ENCODE measurements at places on chromosomes 5 and 9.

GRCh38 chr5:115977988-115978387, 15.7 kb downstream of the LVRN start:
- peak; percentile 78 for DNase-seq

GRCh38 chr5:134541736-134542376, 16.4 kb downstream of the JADE2 start:
- no peak for DNase-seq

- no peak for DNase-seq
Measured at GRCh38 chr5:132394667-132395259, 25.3 kb downstream of the SLC22A5 start.

GRCh38 chr5:149666212-149666852, 63.8 kb upstream of the PPARGC1B start:
- no peak for DNase-seq

- no peak for DNase-seq
Measured at GRCh38 chr5:643811-644271, 31.7 kb downstream of the CEP72 start.

- DNase-seq: no peak
Measured at GRCh38 chr9:78213712-78214111, 22.2 kb upstream of the CEP78 start.

- DNase-seq: no peak
Measured at GRCh38 chr5:10401498-10401897, 40.2 kb upstream of the ROPN1L start.

GRCh38 chr5:103849934-103850333, 287.3 kb upstream of the NUDT12 start:
- peak; percentile 84 for DNase-seq

- DNase-seq: no peak
Measured at GRCh38 chr5:149217096-149217802, 54.4 kb upstream of the AFAP1L1 start.

- no peak for DNase-seq
Measured at GRCh38 chr9:126421567-126422428, 95.2 kb downstream of the MVB12B start.

DNA sequence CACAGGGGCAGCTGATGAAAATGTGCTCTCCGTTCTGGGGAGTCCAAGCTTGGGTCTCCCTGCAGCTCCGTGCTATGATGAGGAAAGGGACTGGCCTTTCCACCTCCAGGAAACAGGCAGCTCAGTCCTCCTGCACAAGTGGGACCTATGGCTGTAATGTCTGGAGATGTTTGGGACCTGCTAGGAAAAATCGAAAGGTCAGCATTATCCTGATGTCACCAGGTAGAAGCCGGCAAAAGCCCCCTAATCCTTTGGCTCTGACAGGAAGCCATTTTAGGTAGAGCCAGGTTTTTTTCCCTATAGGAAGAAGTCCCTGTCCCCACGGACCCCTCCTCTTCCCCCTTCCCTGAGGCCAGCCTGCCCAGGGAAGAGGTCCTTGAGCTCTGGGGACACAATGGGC, 240.9 kb downstream of the ZSWIM6 start:
- no peak for DNase-seq

- no peak for DNase-seq
Measured at GRCh38 chr9:106110483-106110882, 416.1 kb downstream of the TMEM38B start.

- DNase-seq: no peak
Measured at GRCh38 chr9:132249123-132249522, 87.3 kb downstream of the NTNG2 start.

DNA sequence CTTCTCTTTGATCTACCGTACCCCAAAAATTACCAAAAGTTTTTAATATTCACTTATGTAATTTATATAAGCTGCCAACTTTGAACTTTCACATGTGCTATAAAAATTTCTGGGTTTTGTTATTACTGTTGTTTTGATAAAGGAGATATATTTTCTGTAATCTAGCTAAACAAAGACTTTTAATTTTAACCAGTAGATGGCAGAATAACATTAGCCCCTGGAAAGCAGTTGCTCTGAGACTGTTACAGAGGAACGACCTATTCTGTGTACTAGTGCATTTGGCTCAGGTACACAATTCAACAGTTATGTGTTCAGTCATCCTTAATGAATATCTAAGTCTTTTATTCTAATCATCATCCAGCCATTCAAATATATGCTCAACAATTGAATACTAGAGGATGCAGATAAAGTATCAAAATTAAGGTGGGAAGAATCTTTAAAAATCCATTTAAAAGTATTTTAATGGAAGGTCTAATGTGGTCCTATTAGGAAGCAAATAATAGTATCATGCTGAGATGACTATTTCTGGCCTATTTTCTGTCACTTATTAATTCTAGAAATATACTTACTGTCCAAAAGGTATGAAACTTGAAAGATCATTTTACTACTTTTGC, 8.6 kb downstream of the KLHL9 start:
- DNase-seq: peak; percentile 16

DNA sequence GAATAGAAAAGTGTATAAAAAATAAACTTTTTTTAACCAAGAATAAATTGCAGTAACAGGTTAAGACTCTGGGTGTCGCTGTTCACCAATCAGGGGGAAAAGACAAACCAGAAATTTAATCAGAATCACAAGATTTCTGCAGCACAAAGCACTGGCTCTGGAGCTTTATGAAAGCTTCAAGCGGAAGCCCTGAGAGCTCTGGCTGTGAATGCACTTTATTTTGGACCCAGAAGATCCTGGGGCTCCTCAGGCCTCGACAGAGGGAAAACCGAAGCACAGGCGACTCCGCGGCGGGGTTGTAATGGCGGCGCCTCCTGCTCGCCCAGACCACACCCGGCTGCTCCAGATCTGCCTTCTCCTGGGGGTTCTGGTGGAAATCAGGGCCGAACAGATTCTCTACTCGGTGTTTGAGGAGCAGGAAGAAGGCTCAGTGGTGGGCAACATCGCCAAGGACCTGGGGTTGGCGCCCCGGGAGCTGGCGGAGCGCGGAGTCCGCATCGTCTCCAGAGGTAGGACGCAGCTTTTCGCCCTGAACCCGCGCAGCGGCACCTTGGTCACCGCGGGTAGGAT, at the start of gene PCDHGA4:
Gene PCDHGA4, plus strand, starts transcription at position 122 of the 570 bp plus-strand sequence. Its CDS starts 87 bp downstream, at position 209.
- no peak for DNase-seq

DNA sequence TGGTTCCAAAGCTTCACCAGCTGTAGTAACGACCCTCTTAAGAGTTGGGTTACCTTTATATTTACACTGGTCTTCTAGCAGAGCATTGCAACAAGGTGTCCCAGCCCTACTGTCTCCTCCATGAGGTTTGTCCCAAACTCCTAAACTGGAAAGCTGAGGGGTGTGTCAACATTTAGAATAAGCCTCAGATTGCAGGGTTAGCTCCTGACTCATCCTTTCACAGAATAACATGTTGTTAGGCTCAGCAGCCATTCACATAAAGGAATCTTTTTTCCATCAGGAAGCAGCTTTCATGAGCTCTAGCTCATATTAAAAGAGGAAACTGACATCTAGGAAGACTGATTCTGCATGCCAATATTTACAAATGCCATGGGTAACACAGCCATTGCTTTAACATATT, 238.7 kb downstream of the EFNA5 start:
- peak; percentile 19 for DNase-seq

DNA sequence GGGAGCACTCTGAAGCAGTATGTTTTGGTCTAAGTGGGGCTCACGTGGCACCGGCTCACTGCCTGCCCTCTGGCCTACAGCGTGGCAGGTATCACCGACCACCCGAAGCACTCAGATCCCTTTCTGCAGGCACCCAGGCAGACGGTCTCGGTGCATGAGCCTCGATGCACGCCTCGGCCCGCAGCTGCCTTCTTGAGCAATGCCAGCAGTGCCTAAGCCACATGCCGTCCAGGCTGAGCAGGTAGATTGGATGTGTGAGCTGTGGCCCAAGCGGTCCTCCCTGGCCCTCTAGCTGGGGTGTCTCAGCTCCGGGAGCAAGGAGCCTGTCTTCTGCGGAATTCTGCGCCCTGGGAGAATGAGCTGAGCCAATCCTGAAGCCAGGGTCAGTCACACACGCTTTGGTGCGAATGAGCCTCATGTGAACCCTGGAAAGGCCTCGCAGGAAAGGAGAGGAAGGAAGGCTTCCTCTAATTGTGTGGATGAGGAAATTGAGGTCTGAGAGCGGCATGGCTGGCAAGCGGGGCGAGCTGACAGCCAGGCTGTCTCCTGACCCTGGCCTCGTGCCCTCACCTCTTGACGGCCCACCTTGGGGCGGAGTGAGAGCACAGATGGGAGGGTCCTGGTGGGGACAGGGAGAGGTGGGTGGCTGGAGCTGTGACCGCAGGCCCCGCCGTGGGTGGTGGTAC, 14.4 kb downstream of the RXRA start:
- no peak for DNase-seq

DNA sequence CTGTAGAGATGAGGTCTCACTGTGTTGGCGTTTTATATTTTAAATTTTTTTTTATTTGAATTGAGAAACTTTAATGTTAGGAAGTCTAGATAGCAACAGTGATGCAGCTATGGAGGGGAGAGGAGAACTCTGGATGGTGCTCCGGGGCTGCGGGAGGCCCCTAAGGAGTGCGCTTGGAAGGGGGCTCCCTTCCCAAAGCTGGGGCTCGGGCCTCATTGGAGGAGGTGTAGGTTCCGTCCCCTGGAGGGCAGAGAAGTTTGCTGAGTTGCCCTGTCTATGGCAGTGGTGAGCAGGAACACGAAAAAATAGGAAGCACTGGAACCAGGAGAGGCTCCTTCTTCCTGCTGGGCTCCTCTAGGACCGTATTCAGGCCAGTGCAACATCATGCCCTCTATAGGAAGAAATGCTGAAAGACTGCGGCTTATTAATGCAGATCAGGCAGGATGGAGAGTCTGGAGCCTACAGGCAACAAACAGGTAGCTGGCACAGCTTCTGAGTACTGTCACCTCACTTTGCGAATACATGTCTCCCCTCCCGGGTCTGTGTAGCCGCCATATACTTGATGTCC, 16.1 kb downstream of the AHRR start:
- no peak for DNase-seq

GRCh38 chr5:111699324-111699723, 57.7 kb downstream of the NREP start:
- DNase-seq: no peak

- DNase-seq: no peak
Measured at GRCh38 chr5:64649512-64649911, 40.8 kb upstream of the SHISAL2B start.

DNA sequence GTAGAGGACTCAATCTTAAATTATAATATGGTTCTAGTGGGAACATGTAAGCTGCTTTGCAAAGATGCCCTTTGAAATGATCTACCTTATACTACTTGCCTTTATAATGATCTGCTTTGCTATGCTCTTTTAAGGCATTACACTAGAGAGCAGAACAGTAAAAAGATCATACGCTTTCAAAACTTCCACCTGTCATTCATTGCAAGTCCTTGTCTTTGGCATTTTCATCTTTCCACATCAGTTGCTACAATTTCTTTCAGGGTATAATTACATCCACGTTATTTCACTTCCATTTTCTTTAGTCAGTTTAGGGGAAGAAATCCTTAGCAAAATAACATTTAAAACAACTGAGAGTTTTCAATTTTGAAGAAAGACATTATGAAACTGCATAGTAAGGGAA, 80.3 kb downstream of the ACTBL2 start:
- DNase-seq: no peak

DNA sequence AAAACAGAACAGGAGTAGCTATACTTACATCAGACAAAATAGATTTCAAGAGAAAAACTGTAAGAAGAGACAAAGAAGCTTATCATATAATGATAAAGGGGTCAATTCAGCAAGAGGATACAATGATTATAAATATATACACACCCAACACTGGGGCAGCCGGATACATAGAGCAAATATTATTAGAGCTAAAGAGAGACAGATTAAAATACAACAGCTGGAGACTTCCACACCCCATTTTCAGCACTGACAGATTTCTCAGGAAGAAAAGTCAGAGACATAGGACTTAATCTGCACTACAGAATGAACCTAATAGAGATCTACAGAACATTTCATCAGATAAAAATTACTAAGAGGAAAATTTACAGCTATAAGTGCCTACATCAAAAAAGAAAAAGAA, 35.7 kb downstream of the OXCT1 start:
- DNase-seq: no peak

DNA sequence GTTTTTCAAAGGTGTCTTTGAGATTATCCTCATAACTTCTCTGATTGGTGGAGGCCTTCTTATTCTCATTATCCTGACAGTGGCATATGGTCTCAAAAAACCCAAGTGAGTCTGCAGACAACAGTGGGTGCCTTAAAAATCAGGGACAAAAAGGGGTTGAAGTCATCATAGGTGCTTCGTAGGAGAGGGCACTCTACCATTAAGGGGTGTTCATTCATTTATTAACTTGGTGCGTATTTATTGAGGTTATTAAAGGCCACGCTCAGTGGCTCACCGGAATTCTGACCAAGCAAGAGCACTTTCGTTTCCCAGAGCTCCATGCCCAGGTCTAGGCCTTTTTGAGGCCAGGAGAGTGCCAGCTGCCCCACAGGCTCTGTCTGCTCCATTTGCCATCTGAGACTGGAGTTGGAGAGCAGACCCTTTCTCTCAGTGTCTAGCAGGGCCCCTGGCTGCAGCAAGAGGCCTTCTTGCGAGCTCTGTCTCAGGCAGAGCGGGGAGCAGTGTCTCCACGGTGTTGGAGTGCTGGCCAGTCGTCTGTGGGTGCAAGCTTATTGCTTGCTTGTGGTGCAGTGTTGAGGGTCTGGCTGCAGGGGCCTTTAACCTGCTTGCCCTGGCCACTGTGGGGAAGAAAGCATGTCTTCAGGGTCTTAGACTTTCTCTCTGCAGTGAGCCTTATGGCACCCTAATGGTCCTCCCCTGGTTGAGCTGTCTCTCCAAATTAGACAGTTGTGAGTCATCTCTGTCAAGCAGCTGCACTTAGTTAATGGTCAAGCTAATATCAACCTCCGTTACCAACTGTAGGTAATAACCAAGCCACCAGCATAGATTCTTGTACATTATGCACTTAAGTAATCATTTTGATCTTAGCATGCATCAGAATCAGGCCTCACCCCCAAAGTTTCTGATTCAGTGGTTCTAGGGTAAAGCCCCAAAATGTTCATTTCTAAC, 62.6 kb downstream of the IL31RA start:
- no peak for DNase-seq

DNA sequence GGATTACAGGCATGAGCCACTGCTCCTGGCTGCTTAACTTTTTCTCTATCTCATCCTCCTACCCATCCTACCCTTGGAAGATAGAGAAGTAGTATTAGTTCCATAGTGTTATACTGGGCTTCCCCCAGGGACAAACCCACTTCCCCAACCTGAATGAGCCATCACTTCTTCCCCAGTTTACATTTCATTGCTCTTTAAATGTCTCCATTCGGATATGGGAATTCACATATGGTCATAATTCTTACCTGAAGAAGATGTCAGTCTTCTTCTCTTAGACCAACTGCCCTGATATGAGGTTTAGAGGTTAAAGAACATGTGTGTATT, 1.9 kb downstream of the CD274 start:
- DNase-seq: no peak

DNA sequence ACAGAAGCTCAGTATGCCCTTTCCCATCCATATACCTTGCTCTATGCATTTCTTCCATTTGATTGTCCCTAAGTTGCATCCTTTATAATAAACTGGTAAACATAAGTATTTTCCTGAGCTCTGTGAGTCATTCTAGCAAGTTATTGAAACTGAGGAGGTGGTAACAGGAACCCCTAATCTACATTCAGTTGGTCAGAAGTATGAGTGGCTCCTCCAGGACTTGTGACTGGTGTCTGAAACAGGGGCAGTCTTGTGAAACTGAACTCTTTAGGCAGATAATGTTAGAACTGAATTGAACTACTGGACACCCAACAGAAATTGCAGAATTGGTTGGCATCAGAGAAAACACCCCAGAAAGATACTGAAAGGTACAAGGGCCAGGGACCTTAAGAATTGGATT, 133.1 kb upstream of the POU5F2 start:
- no peak for DNase-seq

Data from GM04504 (cell line).